ENCODE measurements at places on chromosomes 3 and 15.
A peak's percentile ranks its signal among the peaks of the same experiment; 100 is the strongest.

DNA sequence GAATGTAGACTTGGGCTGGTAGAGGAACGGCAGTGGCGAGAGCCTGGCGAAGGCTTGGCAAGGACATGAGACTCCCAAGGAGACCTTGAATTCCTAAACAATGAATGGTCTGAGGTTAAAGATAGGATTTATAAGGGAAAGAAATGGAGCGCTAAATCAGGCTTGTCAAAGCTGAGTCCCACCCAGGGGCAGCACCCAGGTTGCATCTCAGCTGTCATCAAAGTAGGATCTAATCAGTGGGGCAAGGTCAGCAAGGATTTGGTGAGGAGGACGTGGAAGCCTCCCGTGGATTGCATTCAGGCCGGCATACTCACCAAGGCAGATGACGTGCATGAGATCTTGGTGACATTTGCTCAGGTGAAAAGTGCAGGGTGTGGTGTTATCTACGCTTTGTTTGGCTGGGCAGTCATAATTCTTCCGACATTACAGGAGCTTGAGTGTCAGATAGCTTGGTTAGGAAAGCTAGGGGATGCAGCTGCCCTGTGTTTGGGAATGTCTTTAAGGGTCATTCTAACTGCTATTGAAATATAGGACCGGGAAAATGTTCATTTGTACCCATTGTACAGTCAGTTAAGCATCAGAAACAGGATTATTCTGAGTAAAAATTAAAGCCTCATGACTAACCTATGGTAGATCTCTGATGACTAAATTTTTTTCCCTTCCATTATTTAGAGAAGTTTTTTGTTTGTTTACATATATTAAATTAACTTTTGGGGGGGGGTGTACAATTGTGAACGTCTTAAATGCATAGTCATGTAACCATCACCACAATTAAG is 99.4 kb upstream of the TSC22D2 start:
- no peaks in the 10 kb centered on the region for H3K4me1 ChIP-seq
- H3K4me3 ChIP-seq, result no peak overlapping the region
- H3K27me3 ChIP-seq, result no peaks in the 10 kb centered on the region
- no peak for DNase-seq
- no peaks in the 10 kb centered on the region for H3K36me3 ChIP-seq

DNA sequence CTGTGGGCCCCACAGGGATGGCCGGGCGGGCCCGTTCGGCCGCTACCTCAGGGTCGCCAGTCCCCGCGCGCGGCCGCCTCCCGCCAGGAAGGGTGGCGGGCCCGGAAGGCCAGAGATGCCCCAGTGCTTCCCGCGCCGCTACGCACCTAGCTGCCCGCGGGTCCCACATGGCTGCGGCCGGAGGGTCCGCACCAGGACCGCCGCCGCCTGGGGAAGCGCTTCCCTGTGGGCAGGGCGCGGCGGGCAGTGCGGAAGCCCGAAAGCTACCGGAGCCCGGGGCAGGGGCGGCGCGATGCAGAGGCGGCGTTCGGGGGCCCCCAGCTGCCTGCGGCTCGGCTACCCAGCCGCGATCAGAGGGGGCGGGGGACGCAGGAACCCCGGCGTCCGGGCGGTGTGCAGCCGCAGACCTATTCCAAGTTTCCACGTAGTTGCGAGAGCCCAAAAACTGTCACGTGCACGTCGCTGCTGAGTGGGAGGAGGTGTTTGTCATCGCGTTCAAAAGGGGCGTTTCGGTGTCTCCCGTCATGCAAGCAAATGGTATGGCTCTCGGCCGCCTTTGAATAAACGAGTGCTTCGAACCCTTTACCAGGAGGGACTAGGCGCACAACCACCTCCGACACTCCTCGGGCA is at the start of gene TRANK1:
TSS of gene TRANK1 (minus strand) at position 414 of the 630 bp plus-strand sequence. CDS start at position 169, 245 bp downstream.
- no peaks in the 10 kb centered on the region for H3K36me3 ChIP-seq
- peak within 1 kb of the TSS; percentile 80 for H3K27ac ChIP-seq
- peak within 1 kb of the TSS; percentile 85 for H3K4me3 ChIP-seq
- peak; percentile 6 for DNase-seq

GRCh38 chr3:183298701-183299153 is 45.7 kb downstream of the B3GNT5 start:
- H3K27ac ChIP-seq, result no peak overlapping the region
- no peak overlapping the region for H3K4me3 ChIP-seq
- DNase-seq, result peak; percentile 6
- no peaks in the 10 kb centered on the region for H3K27me3 ChIP-seq

GRCh38 chr15:78873793-78874765 is 1.4 kb downstream of the MORF4L1 start:
- no peaks in the 10 kb centered on the region for H3K36me3 ChIP-seq
- DNase-seq, result no peak
- peak overlapping the region; percentile 99 for H3K4me3 ChIP-seq
- peak overlapping the region; percentile 98 for H3K27ac ChIP-seq

DNA sequence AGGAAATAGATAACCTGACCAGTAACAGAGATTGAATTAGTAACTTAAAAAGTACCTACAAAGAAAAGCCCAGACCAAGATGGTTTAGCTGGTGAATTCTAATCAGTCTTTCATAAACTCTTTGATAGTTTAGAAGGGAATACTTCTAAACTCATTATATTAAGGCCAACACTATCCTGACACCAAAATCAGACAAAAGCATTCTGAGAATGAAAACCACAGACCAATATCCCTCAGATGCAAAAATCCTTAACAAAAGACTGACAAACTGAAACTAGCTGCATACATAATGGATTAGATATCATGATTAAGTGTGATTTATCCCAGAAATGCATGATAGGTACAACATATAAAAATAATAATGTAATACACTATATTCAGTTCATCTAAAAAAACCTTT is 115.6 kb downstream of the RFX7 start:
- H3K27ac ChIP-seq, result no peak overlapping the region
- H3K4me1 ChIP-seq, result no peaks in the 10 kb centered on the region
- peaks cover 70% of the 10 kb centered on the region for H3K36me3 ChIP-seq
- no peak overlapping the region for H3K4me3 ChIP-seq

- no peaks in the 10 kb centered on the region for H3K27me3 ChIP-seq
- no peak overlapping the region for H3K4me3 ChIP-seq
- no peak for DNase-seq
- H3K4me1 ChIP-seq, result no peaks in the 10 kb centered on the region
- H3K36me3 ChIP-seq, result no peaks in the 10 kb centered on the region
Observed at GRCh38 chr3:25448750-25449692, 21.0 kb downstream of the RARB start.

- no peak overlapping the region for H3K27ac ChIP-seq
- no peak for DNase-seq
- H3K4me3 ChIP-seq, result no peak overlapping the region
- H3K36me3 ChIP-seq, result no peaks in the 10 kb centered on the region
Observed at GRCh38 chr3:190018460-190018859, 102.2 kb downstream of the P3H2 start.

GRCh38 chr3:134650431-134651346 is at the start of gene KY:
KY (minus strand) TSS chr3:134651022; CDS start chr3:134650960, 62 bp downstream.
- peak within 1 kb of the TSS; percentile 38 for H3K27ac ChIP-seq
- peak within 1 kb of the TSS; percentile 43 for H3K4me3 ChIP-seq
- H3K36me3 ChIP-seq, result no peaks in the 10 kb centered on the region
- peaks cover 18% of the 10 kb centered on the region for H3K4me1 ChIP-seq
- H3K27me3 ChIP-seq, result no peaks in the 10 kb centered on the region
- DNase-seq, result no peak

DNA sequence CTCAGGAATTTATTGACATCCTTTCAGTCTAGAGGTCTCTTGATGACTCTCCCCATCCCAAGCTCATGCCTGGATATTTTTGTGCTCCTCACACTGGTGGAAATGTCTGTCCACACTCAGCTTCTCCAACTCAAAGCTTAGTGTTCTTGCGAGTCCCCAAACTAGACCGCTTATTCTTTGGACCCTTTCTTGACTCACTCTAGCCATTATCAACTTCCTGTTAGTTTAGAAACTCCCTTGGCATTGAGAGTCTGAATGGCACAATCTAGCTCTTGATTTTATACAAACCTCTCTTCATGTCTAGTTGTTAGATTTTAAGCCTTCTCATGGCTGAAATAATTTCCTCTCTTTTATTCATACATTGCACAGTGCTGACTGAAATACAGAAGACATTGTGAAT is 19.6 kb downstream of the TIGIT start:
- H3K36me3 ChIP-seq, result no peaks in the 10 kb centered on the region
- no peak overlapping the region for H3K4me3 ChIP-seq
- no peaks in the 10 kb centered on the region for H3K27me3 ChIP-seq
- DNase-seq, result no peak
- no peak overlapping the region for H3K27ac ChIP-seq

GRCh38 chr15:60362321-60363086 is 35.3 kb downstream of the ANXA2 start:
- peaks cover 44% of the 10 kb centered on the region for H3K36me3 ChIP-seq
- H3K27me3 ChIP-seq, result no peaks in the 10 kb centered on the region
- DNase-seq, result no peak
- H3K4me3 ChIP-seq, result no peak overlapping the region
- peak overlapping the region; percentile 54 for H3K27ac ChIP-seq

DNA sequence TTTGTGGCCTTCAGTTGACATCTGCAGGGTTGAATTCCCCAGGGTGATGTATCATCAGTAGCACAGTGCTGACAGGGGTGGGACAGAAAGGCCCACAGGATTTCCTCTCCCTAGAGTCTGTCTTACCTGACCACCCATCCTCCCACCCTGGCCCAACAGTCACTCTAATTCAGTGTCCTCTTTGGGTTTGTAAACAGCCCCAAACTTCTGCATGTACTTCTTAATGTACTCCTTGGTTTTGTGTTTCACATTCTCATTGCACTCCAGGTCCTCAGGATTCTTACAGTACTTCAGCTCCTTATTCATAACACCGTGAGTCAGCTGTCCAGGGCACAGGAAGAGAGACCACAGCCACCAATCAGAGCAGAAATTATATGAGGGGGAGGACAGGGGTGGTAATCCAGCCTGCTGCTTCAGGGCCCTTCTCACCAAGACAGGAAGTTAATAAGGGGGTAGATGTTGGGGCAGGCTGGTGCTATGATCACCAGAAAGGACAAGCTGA is 37.5 kb downstream of the NBEAL2 start:
- H3K4me3 ChIP-seq, result no peak overlapping the region
- H3K27ac ChIP-seq, result no peak overlapping the region
- no peak for DNase-seq
- H3K36me3 ChIP-seq, result peaks cover 21% of the 10 kb centered on the region

- H3K4me1 ChIP-seq, result peaks cover 27% of the 10 kb centered on the region
- H3K27me3 ChIP-seq, result peaks cover 6% of the 10 kb centered on the region
- DNase-seq, result no peak
- no peak overlapping the region for H3K4me3 ChIP-seq
Observed at GRCh38 chr3:126684218-126684751, 19.8 kb upstream of the CHCHD6 start.

- no peaks in the 10 kb centered on the region for H3K36me3 ChIP-seq
- no peak for DNase-seq
- peaks cover 3% of the 10 kb centered on the region for H3K27me3 ChIP-seq
- no peak overlapping the region for H3K4me3 ChIP-seq
- no peak overlapping the region for H3K27ac ChIP-seq
- H3K4me1 ChIP-seq, result peaks cover 5% of the 10 kb centered on the region
Observed at GRCh38 chr3:45219694-45220093, 6.4 kb downstream of the TMEM158 start.

- DNase-seq, result no peak
- no peaks in the 10 kb centered on the region for H3K27me3 ChIP-seq
- H3K4me1 ChIP-seq, result no peaks in the 10 kb centered on the region
Observed at GRCh38 chr3:193962986-193963685, 172.8 kb upstream of the HES1 start.

DNA sequence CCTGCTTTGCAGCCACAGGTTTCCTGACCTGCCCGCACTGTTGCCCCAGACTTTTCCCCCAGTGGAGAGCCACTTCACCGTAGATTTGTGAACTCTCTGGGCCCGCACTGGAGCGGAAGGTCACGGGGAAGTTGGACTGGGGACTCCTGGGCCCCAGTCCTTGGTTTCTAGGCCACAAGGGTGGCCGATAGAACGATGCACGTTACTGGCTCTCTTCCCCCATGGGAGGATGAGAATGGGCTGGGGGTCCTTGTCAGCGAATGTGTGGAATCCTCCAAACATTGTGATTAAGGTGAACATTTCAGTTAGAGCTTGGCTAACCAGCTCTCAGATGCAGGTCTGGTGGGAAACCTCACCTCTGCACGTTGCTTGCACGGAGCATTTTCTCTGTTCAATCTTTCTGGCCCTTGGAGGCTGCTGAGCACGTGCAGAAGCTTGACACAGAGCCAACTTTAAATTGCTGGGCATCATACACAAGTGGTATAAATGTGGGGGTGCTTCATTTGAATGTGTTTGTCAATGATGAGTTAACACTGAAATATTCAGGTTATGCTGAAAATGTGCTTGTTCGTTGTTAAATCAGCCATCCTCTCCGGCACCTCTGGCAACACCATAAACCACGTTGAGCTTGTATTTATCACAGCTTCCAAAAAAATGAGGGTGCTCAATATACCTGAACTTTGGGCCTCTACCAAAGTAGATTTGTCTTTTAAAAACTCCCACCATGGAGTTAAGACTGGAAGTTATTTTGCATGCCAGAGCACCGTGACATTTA is 976 bp downstream of the DIS3L start:
- DNase-seq, result peak; percentile 2
- no peaks in the 10 kb centered on the region for H3K36me3 ChIP-seq
- no peaks in the 10 kb centered on the region for H3K27me3 ChIP-seq
- peak overlapping the region; percentile 54 for H3K4me3 ChIP-seq
- H3K4me1 ChIP-seq, result peaks cover 18% of the 10 kb centered on the region

DNA sequence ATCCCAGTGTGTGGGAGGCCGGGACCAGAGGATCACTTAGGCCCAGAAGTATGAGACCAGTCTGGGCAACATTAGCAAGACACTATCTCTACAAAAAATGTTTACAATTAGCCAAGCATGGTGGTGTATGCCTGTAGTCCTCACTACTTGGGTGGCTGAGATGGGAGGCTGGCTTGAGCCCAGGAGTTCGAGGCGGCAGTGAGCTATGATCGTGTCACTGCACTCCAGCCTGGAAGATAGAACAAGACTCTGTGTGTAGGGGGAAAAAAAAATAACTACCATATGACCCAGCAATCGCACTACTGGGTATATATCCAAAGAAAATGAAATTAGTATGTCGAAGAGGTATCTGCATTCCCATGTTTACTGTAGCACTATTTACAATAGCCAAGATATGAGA is 22.6 kb downstream of the RYK start:
- DNase-seq, result no peak

GRCh38 chr15:93859176-93859575 is 372.2 kb upstream of the MCTP2 start:
- no peak overlapping the region for H3K27ac ChIP-seq
- no peaks in the 10 kb centered on the region for H3K27me3 ChIP-seq
- H3K4me3 ChIP-seq, result no peak overlapping the region
- H3K4me1 ChIP-seq, result no peaks in the 10 kb centered on the region
- no peaks in the 10 kb centered on the region for H3K36me3 ChIP-seq
- no peak for DNase-seq

DNA sequence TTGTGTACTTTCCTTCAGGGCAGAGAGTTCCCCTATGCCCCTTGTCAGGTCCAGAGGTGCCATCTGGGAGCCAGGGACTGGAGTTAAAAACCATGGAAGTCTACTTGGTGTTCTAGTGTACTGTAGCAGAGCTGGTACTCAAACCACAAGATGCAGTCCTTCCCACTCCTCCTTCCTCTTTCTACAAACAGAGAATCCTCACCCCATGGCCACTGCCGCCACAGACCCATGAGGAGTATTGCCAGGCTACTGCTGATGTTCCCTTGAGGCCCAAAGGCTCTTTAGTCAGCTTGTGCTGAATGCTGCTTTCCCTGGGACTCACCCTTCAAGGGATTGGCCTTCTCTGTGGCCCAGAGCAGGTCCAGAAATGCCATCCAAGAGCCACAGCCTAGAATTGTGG is 229.2 kb upstream of the ZPLD1 start:
- DNase-seq, result no peak
- no peak overlapping the region for H3K4me3 ChIP-seq
- no peaks in the 10 kb centered on the region for H3K36me3 ChIP-seq
- no peaks in the 10 kb centered on the region for H3K27me3 ChIP-seq

GRCh38 chr15:47363653-47364052 is 353.7 kb upstream of the SEMA6D start:
- no peaks in the 10 kb centered on the region for H3K4me1 ChIP-seq
- no peak overlapping the region for H3K4me3 ChIP-seq
- no peak overlapping the region for H3K27ac ChIP-seq
- H3K27me3 ChIP-seq, result no peaks in the 10 kb centered on the region

Data from esophagus squamous epithelium (tissue), 5 donors.